ENCODE measurements at places on chromosomes 3 and 15.

- DNase-seq: no peak
Observed at GRCh38 chr3:12777171-12777570, 18.1 kb upstream of the TMEM40 start.

DNA sequence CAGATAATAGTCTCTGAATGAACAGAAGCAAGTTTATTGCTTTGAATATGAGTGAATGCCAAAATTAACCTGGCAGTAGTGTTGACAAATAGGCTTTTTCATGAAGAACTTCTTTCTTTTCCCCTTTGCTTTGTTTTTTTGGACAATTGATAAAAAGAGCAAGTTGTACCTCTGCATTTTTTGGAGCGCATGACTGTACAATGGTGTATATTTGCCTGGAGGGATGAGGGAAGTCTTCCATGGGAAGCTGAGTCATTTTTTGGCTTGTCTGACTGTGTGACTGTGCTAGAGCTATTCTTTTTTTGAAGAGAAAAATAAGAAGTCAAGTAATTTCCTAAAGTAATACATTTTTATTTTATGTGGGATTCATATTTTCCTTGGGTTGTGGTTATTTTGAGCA, 186.9 kb downstream of the KLHL25 start:
- DNase-seq: no peak

DNA sequence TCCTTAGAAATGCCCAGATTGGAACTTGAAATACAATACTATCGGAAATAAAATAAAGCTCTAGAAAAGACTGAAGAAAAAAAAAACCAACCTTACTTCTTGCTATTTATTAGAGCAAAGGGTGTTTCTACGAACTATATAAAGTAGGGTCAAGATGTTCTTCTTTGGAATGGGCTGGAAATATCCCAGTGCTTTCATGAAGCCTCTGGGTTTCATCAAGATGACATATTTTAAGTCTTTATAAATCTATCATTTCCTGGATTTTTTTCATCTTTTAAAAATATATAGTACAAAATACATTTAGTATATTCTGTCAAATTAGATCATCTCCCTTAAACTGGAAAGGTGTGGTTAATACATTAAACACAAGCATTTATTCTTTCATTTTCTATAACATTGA, 978.8 kb downstream of the NAALADL2 start:
- no peak for DNase-seq

DNA sequence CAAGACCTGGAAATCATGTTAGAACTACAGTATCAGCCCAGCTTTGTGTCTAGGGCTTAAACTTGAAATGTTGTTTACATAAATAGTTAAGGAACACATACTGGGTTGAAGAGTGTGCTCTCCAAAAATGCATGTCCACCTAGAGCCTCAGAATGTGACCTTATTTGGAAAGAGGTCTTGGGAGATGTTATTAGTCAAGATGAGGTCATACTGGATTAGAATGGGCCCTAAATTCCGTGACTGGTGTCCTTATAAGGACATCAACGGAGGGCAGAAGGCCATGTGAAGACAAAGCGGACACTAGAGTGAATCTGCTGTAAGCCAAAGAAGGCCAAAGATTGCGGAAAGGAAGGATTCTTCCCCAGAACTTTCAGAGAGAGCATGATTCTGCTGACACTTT, 759.2 kb upstream of the CFAP20DC start:
- DNase-seq: no peak

- no peak for DNase-seq
Observed at GRCh38 chr3:162143180-162143579, 646.6 kb downstream of the OTOL1 start.

GRCh38 chr3:59443618-59444293, 393.9 kb upstream of the CFAP20DC start:
- DNase-seq: no peak

DNA sequence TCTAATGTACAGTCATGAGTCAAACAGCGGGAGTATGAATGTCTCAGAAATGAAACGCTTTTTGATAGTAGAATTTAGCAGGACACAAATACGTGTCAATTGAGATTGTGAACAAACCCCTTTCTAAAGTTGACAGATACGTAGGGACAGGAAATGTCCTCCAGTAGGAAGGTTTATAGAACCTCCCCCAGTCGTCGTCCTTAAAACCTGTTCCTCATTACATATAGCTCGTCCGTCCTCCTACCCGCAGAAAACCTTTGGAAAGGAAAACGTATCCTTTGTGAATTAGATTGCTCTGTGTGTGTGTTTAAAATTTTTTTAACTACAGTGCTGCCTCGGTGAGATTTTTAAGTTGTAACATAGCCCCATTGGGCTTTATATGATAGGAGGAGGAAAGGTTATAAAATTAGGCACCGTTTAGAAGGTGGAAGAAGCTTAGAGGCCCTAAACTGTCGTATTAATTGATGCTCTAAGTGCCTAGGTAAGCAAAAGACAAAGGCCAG, 4.1 kb downstream of the UBE2E1 start:
- DNase-seq: no peak

DNA sequence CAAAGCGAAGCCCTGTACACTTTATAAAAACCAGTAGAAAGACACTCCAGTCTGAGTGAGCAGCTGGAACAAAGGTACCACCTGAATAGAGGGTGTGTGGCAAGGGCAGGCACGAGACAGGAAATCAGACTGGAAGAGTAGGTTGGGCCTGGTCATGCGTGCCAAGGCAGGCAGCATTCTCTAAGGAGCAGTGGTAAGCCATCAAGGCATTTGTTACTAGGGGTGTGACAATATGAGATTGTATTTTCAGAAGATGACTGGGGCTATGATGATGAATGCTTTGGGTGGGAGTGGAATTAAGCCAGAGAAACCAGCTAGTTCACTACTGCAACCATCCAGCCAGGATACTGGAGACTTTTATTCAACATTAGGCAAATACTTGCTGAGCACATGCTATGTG, 5.0 kb downstream of the JMJD7 start:
- no peak for DNase-seq

DNA sequence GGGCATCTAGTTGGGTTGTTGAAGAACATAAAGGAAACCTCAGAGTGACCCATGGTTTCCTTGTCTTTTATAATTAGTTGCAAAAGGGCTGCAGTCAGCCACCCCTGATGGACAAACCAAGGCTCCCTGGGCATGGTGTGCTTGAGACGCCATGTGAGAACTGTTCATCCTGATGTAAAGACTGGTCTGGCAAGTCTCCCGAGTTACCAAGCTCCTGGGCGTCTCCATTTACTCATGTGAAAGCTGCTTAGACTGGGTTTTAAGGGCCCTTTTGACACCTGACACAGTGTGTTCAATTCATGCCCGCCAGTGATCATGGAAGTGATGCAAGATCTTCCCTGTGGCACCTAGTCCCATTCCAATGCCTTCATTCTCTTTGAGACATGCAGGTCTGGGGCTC, 49.4 kb downstream of the GRK7 start:
- DNase-seq: peak; percentile 78

DNA sequence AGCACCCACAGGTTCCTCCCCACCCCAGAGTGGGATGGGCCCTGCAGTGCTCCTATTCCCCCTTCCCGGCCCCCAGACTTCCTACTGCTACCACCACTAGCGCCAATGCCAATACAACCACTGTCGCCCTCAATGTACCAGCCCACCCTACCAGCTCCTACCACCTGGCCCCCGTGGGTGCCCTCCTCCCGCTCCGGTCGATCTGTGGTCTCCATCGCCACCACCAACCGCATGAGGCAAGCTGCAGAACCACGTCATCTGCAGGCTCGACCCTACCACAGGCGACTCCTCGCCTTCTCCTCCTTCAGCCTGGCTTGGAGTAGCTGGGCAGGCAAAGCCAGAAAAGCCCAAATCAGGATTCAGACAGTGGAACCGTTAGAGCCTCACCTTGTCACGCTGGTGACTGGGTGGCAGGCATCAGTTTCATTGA, 179.3 kb downstream of the POTEB3 start:
- DNase-seq: no peak

DNA sequence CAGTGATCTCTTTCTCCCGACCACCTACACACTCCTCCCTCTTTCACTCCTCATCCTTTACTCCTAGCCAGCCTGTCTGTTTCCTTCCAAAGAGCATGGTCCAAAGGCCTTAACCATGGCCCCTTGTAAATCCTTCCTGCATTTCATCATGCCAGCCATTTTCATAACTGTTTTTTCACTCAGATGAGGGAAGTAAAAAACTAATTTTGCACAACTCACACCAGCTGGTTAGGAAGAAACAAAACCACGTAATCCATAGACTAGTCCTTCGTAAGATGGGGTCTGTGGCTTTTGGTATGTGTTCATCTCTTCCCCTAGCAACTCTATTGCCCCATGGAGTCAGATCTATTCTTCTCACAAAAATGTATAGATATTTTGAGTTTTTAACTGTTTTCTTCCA, 187.8 kb downstream of the SHOX2 start:
- DNase-seq: no peak

DNA sequence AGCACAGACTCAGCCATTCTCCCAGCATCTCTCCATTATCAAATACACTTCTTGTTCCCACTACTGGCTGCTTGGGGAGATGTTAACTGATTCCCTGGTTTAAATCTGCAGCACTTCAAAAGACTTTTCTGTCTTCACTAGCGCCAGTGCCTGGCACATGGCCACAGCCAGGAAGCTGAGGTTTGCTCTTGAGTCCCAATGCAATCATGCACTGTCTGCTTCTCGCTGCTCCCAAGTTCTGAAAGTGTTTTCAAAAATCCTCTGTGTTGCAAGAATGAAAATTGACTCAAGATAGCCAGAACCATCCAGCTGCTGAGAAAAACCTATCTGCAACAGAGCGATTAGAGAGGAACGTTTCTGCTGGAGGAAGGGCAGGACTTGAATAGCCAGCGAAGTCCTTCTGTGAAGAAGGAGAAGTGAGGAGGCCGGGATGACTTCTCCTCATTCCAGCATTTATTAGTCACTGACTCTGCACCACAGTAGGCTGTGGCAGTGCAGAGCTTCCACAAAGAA, 358.4 kb upstream of the NR2F2 start:
- DNase-seq: no peak

- no peak for DNase-seq
Observed at GRCh38 chr3:25603703-25604102, 61.0 kb downstream of the TOP2B start.

DNA sequence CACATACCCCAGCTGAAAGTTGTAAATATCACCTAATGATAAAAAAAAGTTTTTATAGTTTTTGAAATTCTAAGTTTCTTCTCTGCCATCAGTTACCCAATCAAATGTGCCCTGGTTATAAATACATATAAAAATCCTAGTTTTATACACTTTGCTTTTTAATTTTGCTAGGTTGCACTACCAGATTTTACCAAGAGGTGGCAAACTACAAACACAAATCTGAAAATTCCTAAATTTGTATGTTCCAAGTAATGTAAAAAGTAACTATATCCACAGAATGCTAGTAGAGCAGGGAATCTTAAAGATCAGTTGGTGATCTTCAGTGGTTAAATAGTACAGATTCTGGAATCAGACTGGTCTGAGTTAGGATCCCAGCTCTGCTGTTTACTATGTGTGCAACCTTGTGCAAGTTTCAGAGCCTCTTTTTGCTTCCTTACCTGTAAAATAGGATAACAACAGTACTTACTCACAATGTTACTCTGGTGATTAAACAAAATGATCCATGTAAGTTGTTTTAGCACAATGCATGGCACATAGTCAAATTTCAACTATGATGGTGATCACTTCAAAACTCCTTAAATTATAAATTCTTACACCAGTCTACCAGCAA, 11.0 kb downstream of the TRPM7 start:
- DNase-seq: peak; percentile 1

- DNase-seq: no peak
Observed at GRCh38 chr3:151537726-151538125, 76.9 kb upstream of the IGSF10 start.

DNA sequence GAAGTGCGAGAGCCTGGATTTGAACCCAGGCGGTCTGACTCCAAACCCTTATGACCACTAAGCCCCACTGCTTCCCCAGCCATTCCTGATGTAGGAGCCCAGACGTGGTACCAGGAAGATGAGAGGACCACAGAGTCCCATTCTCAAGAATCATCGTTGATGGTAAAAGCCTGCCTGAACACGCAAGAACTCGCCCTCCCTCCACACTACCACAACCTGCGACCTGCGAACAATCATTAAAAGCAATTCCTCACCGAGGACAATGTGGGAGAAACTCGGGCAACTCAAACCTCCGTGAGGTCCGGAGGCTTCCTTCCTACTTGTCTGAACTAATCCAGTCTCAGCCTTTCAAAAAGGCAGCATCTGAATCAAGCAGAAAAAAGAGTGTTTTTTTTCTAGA, 10.3 kb downstream of the MAGI1 start:
- no peak for DNase-seq

- DNase-seq: no peak
Observed at GRCh38 chr3:15649341-15649740, 47.8 kb downstream of the BTD start.

GRCh38 chr3:67090474-67090873, 92.4 kb downstream of the KBTBD8 start:
- no peak for DNase-seq

DNA sequence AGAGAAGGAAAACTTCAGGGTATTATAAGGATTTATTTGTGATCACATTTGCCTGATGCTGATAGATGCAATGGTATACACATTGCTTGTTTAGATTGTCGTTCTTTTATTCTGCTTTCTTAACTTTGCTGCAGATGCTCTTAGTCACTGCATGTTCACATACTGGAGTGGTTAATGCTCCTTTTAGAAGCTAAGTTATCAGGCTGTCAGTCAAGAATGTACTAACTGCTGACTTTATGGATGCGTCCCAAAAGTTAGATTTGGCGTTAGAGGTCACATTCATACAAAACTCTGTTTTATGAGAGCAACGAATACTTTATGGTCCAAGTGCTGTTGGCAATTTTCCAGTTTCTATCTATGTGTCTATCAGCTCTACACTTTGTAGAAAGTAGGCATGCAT, 160.7 kb downstream of the BBX start:
- no peak for DNase-seq

DNA sequence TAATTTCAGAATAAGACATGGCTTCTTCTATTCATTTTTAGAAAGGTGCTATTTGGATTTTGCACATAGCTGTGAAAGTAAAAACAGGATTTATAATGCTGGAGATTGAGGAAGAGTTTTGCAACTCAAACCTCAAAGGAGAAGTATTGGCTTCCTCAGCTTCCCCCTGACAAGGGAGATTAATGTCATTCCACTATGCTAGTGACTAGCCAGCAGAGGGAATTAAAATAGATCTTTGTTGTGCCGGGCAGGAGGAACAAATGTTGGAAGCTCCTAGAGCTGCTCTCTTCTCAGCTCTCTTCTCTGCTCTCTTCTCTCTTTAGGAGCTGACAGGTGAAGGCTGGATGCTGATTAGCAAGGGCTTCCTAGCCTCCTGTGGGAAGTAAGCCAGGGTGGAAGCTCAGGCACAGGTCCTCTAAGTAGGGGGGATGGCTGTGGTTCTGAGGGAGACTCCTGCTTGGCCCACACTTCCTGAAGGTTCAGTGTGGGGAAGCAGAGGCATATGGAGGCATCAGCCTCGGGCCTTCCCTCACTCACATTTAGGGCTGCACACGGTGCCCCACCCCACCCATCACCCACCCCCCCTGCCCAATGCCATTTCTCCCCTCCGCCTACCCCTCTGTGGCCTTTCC, 29.6 kb downstream of the CX3CR1 start:
- DNase-seq: no peak

DNA sequence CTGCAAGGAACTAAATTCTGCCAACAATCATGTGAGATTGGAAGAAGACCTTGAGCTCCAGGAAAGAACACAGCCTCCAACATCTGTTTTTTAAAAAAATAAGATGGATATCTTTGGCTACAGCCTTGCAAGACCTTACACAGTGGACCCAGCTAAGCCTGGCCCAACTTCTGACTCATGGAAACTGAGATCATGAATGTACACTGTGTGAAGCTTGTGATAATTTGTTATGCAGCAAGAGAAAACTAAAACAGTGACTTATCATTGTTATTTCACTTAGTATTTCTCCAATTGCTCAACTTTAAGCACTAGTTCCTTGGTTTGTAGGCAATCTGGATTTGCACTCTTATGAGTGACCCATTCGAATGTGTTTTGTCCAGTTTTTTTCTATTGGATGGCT, 29.3 kb downstream of the SHQ1 start:
- no peak for DNase-seq

Measured in DMS79 treated with DMSO at 0.1 percent for 48 hours (cell line).